Activated CD4-positive, alpha-beta T cell treated with anti-CD3 and anti-CD28 coated beads, Interleukin-2, amount 10 ng/mL, durations not matched to agents 24 days and 14 days (primary cell): ENCODE measurements at places on chromosomes 7 and 10.

- DNase-seq: no peak
- H3K4me1 ChIP-seq: no peaks in the 10 kb centered on the region
- H3K36me3 ChIP-seq: no peaks in the 10 kb centered on the region
- no peak overlapping the region for H3K4me3 ChIP-seq
- H3K27me3 ChIP-seq: peaks cover 9% of the 10 kb centered on the region
These were observed 20.5 kb upstream of the PLPP4 start for GRCh38 chr10:120436439-120437112.

DNA sequence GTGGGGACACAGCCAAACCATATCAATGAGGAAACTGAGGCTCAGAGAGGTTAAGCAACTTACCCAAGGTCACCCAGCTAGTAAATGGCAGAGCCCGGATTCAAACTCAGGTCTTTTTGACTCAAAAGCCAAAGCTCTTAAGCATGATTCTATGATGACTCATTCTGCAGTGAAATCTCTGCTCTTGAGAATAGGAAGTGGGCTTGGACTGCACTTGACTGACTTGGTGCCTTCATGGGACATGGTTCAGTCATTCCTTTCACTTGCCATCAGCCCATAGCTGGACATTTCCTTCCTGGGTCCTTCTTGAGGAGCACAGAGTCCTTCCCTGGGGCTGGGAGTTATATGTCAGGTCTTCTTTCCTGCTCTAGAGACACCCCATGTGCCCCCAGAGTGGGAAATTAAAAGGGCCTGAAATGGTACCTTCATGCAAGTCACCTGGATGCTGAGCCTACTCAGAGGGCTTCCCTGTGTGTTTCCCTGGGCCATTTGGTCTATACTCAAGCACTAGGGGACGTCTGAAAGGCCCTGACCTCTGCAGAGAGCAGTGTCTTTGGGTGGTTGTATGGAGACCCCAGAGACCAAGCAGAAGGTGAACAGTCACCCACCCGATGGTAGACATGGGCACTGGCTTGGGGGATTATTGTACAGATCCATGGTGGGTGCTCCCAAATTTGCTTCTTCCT is 62.4 kb upstream of the SDK1 start:
- H3K4me1 ChIP-seq: peaks cover 1% of the 10 kb centered on the region
- H3K4me3 ChIP-seq: no peak overlapping the region
- DNase-seq: no peak
- H3K27me3 ChIP-seq: peaks cover 3% of the 10 kb centered on the region
- no peak overlapping the region for H3K27ac ChIP-seq
- no peaks in the 10 kb centered on the region for H3K36me3 ChIP-seq

DNA sequence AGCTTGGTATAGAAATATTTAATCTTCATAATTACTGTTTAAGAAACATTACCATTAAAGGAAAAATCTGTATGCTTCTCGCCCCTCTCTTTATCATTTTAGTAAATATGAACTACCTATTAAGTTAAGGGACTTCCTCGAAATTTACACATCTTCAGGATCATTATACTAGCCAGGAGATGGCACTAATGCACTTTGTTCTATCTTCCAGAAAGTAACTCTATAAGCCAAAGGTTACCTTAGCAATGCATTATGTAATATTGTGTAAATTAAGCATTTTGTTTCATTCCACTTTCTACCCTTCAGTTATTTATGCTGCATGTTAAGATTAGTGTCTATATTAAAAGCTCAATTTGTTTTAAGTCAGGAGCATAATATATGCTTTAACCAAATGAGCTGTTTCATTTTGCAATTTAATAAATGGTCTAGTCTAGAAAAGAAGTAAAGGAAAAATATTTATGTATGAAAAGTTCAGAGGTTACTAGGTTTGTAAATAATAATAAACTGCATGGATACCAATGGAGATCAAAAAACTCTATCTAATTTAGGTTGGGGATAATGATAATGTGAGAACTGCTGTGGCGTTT is 128.5 kb downstream of the ANKRD7 start:
- H3K36me3 ChIP-seq: no peaks in the 10 kb centered on the region
- peaks cover 2% of the 10 kb centered on the region for H3K4me1 ChIP-seq
- no peak for DNase-seq
- H3K27ac ChIP-seq: no peak overlapping the region
- H3K27me3 ChIP-seq: peaks cover 3% of the 10 kb centered on the region

DNA sequence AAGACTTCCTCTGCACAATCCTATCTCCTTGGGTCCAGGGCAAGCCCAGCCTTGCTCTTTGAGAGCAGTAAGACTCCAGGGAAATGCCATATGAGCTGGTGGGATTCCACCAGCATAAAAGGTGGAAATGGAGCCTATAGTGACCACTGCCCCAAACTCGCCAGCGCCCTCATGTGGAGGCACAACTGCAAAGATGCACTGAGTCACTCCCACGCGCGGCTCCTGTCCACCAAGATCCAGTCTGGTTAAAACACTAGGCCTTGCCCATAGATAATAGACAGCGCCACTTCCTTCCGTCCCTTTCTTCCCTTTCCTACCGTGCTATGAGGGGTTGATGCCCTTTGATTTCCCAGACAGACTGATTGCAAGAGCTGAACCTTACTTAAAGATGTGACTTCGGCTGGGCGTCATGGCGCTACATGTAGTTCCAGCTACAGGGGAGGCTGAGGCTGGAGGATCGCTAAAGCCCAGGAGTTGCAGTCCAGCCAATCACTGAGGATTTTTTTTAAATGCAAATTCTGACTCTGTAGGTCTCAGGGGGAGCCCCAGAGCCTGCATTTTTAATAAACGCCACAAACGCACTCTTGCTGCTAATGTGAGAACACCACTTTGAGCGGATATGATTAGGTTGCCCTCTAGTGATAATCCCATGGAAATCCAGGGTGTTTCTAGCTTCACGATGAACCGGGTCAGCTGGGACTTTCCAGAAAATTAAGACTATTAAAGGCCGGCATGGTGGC is 136.5 kb downstream of the EPC1 start:
- peaks cover 6% of the 10 kb centered on the region for H3K4me1 ChIP-seq
- no peak for DNase-seq
- no peak overlapping the region for H3K27ac ChIP-seq
- peaks cover 3% of the 10 kb centered on the region for H3K27me3 ChIP-seq
- no peaks in the 10 kb centered on the region for H3K36me3 ChIP-seq
- no peak overlapping the region for H3K4me3 ChIP-seq

GRCh38 chr10:132845780-132846595 is 60.0 kb upstream of the NKX6-2 start:
- no peak overlapping the region for H3K4me3 ChIP-seq
- no peak for DNase-seq
- peaks cover 7% of the 10 kb centered on the region for H3K27me3 ChIP-seq
- no peaks in the 10 kb centered on the region for H3K36me3 ChIP-seq
- peaks cover 3% of the 10 kb centered on the region for H3K4me1 ChIP-seq
- H3K27ac ChIP-seq: no peak overlapping the region

DNA sequence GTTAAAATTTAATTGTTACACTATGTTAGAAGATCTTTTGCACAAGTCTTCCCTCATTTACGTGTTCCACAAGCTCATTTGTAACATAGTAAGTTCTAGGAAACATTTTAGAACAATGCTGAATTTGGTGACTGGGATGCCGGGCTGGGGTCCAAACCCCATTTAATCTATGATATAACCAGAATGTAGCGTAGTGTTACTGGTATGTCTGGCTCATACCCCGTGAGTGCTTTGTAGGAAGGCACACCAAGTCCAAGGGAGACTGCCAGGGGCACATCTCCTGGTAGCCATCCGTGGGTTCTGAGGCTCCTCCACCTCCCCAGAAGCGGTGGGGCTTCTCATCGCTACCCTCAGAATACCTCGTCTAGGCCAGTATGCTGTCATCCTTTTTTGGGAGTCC is 21.3 kb upstream of the TMEM236 start:
- no peak overlapping the region for H3K4me3 ChIP-seq
- no peak overlapping the region for H3K27ac ChIP-seq
- peak; percentile 45 for DNase-seq
- H3K36me3 ChIP-seq: peaks cover under 1% of the 10 kb centered on the region

- no peak overlapping the region for H3K4me3 ChIP-seq
- H3K36me3 ChIP-seq: no peaks in the 10 kb centered on the region
- no peak for DNase-seq
- H3K27me3 ChIP-seq: peaks cover 11% of the 10 kb centered on the region
- no peaks in the 10 kb centered on the region for H3K4me1 ChIP-seq
These were observed 367.6 kb downstream of the DNAJB6 start for GRCh38 chr7:157704365-157704764.

DNA sequence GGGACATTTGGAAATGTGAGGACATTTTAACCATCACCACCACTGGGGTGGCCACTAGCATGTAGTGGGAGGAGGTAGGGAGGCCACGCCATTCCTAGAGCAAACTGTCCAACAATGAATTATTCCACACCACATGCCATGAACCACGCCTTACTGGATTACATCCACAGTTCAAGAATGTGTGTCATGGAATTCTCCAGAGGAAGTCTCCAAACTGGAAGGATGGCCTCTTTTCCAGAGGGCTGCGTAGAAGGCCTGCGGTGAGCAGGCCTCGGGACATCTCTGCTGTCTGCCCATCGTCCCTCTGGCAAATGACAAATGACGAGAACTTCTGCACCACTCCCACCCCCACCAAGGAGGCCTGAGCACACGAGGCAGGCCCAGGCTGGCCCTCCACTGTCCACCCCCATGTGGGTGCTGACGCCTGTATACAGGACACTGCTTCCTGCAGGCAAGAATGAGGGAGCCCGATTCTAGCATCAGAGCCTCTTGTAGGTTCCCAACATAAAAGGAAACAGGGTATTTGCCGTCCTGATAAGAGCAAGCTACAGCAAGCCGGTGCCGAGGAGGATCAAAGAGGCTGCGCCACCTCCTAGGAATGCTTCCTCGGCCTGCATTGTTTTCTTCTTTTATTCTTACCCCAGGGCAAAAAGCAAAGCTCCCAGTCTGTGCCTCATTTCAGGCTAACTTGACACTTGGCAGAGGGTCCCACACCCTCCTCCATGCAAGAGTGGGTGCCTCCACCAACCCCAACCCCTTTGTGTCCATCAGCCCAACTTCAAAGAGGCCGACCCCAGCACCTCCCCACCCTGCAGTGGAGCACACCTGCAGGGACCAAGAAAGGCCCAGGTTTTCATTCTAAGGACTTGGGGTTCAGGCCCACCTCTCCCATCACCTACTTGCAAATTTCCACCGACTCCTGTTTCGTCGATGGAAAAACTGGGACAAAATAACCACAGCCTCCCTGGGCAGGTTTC is 23.9 kb downstream of the TNS3 start:
- no peak overlapping the region for H3K4me3 ChIP-seq
- no peaks in the 10 kb centered on the region for H3K4me1 ChIP-seq
- H3K27me3 ChIP-seq: no peaks in the 10 kb centered on the region
- DNase-seq: no peak

DNA sequence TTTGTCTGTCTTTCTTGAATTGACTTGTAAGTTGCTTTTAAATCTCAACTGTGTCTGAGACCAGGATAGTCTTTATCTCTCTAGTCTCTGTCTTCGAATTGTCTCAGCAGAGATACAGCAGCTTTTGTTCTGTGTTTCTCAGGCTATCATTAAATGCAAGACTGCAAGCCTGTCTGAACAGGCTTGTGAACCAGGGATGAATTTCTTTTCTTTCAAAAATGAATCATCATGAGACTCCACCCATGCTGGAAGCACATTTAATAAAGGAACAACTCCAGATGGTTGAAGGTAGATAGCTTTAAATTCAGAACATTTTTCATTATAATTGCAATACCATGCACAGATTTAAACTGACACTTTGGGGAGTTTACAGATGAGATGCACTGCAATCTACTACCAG is 155.9 kb downstream of the SEC23IP start:
- H3K27me3 ChIP-seq: peaks cover 11% of the 10 kb centered on the region
- H3K4me3 ChIP-seq: no peak overlapping the region
- no peak for DNase-seq
- H3K36me3 ChIP-seq: no peaks in the 10 kb centered on the region
- no peaks in the 10 kb centered on the region for H3K4me1 ChIP-seq
- H3K27ac ChIP-seq: no peak overlapping the region

GRCh38 chr7:121473645-121474300 is 77.7 kb upstream of the FAM3C start:
- H3K36me3 ChIP-seq: no peaks in the 10 kb centered on the region
- H3K27ac ChIP-seq: no peak overlapping the region
- no peaks in the 10 kb centered on the region for H3K4me1 ChIP-seq
- H3K27me3 ChIP-seq: no peaks in the 10 kb centered on the region
